ENCODE measurements at places on chromosomes 1 and 21.

- DNase-seq: no peak
These were observed 102.7 kb downstream of the PTPRU start for GRCh38 chr1:29338908-29339575.

- no peak for DNase-seq
These were observed 31.4 kb downstream of the CTH start for GRCh38 chr1:70442490-70442889.

GRCh38 chr1:199804526-199804925 is 223.0 kb upstream of the NR5A2 start:
- DNase-seq: no peak

DNA sequence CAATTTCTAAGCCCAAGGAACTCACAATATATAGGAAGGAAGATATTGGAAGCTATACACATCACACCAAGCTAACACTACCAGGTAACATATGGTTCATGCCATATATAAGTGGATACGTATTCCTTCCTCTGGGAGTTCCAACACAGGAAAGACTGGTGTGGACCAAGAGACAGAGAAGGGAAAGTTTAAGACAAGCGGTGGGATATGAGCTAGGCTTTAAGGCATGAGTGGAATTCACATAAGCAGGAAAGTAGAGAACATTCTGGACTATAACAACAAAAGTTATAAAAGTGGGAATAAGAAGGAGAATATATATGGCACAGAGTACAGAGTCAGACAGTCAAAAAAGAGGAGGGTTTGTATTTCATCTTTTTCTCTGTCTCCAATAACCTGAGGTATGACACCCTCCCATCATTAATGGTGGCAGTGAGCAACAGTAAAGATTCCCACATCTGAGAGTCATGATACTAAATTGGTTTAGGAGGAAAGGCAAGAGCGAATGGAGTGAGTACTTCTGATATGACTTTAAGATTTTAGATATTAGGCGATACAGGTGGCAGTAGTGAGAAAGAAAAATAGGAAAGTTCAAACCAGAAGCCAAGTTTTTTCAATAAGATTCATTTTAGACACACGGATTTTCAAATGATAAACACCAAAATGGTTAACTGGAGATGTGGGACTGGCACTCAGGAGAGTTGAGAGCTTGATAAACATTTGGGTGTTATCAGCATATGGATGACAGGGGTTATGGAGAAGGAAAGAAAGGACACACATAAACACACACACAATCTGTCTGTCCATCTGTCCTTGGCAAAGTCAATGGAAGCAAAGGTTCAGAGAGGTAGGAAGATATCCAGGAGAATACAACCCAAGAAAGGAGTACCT is 87.4 kb upstream of the TTC39A start:
- no peak for DNase-seq

DNA sequence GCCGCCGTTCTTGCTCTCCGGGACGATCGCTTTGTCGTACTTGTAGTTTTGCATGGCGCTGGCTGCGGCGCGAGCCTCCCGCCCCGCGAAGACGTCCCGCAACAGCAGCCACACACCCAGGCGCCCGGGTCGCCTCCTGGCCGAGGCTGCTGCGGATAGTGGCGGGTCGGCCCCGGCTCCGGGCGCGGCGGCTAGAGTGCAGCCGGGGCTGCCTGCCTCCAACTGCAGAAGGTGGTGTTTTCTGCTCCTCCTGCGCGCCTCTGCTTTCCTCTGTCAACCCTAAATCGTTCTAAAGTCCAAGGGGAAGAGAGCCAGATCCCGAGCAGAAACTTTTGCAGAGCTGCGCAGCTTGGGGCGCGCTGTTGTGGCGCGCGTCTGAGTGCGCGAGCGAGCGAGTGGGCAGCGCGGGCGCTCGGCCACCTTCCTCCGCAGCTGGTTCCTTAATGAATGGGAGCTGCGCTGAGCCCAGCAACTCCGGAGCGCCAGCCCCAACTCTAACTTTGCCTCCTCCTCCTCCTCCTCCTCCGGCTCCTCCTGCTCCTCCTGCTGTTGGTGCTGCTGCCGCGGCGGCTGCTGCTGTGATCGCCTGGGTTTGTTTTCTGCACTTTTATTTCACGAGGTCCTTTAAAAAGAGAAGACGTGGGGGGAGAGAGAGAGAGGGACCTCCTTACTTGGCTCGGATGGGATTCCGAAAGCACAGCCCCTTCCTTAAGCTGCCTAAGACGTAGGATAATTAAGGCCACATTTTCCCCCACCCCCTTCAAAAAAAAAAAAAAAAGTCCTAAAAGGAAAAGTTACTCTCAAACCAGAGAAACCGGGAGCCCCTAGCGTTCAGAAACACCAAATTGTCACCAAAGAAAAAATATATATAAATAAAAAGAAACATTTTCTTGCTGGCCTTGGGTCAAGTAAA is at the start of gene PLPP3:
Gene PLPP3 (minus strand): TSS at position 601 of the 913 bp plus-strand sequence. CDS start 547 bp downstream, at position 54.
- no peak for DNase-seq

- DNase-seq: no peak
These were observed 13.3 kb downstream of the POLR3GL start for GRCh38 chr1:145977486-145978470.

GRCh38 chr1:170559166-170559565 is 27.2 kb downstream of the GORAB start:
- DNase-seq: no peak

DNA sequence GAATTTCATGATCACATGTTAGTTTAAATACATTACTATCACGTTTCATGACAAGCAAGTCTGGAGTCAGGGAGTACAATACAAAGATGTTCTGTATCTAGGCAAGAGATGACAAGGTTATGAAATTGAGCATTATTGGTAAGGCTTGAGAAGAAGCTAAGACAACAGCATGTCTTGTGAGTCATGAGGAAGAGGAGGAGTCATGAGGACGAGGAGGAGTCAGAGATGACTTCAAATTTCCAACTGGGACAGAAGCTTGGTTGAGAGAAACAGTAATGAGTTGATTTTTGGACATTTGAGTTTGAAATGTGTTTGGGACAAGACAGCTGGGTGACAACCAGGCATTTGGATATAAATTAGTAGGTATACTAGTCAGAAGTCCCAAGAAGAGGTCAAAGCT is 4.3 kb upstream of the UBE2U start:
- DNase-seq: no peak

- DNase-seq: no peak
These were observed 35.1 kb upstream of the ERRFI1 start for GRCh38 chr1:8061210-8061609.

DNA sequence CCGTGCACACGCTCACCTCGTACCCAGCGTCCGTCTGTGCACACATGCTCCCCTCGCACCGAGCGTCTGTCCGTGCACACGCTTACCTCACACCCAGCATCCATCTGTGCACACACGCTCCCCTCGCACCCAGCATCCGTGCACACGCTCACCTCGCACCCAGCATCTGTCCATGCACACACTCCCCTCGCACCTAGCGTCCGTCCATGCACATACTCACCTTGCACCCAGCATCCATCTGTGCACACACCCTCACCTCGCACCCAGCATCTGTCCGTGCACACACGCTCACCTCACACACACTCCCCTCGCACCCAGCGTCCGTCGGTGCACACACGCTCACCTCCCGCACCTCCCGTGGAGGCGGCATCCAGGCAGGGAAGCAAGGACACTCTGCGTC is 24.4 kb upstream of the COL18A1 start:
- DNase-seq: no peak

GRCh38 chr1:46621930-46622329 is 5.3 kb upstream of the MOB3C start:
- no peak for DNase-seq

GRCh38 chr1:184759651-184760050 is 5.0 kb upstream of the EDEM3 start:
- no peak for DNase-seq

DNA sequence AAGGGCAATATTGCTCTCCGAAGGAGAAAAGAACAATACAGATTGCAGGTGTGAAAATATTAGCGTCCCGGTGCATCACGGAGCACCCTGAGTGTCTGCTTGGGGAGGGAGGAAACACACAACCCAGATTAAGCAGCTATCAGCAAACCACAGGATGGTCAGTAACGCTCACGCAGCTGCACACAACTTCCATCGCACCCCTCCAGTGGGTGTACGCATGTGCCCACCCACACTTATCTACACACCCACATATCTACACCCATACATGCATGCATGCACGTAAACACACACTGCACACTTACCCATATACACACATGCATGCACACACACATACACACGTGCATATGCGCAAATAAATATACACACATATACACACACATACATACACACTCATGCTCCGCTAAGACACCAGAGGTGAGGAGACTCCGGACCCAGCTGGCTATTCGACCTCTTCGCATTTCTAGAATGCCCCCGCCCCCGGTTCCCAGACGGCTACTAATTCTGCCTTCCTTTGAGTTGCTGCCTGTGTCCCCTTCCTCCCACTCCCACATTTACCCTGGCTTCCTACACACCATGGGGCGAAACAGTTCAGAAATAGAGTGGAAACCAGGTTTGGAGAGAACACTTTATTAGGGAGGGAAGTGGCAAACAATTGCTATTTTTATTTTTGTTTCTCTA is 26.2 kb downstream of the ITPKB start:
- no peak for DNase-seq

DNA sequence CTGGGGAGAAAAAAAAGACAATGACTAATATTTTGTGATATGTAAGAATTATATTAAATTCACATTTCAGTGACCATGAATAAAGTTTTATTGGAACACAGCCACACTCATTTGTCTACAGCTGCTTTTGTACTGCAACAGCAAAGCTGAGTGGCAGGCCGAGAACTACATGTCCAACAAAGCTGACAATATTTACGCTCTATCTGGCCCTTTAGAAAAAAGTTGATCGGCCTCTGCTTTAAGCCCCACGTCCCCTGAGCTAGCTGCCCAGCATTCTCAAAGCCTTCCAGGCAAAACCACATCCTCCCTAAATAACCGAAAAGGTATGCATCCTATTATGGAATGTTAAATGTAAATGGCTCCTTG is 8.6 kb downstream of the SLC2A1 start:
- DNase-seq: no peak

DNA sequence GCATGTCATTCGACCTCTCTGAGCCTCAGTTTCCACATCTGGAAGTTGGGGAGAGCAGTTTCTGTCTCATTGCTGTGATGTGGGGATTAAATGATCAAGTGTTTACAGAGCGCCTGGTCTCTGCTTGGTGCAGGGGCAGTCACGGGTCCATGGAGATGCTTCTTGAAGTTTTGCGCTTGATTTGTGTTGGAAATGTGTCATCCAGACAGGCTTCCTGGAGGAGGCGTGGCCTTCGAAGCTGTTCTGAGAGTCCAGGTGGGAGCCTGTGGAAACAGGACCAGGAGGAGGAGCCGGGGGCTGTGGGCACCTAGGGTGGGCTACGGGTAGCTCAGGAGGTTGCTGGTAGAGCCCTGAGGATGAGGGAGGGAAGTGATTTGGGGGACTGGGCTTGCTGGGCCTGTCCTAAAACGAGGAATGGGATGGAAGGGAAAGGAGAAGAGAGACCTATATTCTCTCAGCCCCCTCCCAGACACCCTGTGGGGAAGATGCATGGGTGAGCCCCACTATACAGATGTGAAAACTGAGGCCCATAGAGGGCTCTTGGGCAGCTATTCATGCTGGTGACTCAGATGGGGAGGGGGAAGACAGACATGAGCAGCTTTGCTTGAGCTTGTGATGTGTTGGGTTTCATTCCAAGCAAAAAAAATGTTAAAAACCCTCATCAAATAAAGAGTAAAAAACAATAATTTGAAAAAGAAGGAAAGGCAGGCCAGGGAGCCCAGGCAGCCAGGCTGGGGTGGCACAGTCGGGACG is 107.2 kb upstream of the WNT4 start:
- DNase-seq: no peak

GRCh38 chr1:236120721-236121153 is 21.6 kb upstream of the GPR137B start:
- no peak for DNase-seq

- no peak for DNase-seq
These were observed 22.4 kb upstream of the RUNX3 start for GRCh38 chr1:24952413-24952841.

GRCh38 chr1:95440511-95440910 is 206.5 kb downstream of the RWDD3 start:
- DNase-seq: no peak

DNA sequence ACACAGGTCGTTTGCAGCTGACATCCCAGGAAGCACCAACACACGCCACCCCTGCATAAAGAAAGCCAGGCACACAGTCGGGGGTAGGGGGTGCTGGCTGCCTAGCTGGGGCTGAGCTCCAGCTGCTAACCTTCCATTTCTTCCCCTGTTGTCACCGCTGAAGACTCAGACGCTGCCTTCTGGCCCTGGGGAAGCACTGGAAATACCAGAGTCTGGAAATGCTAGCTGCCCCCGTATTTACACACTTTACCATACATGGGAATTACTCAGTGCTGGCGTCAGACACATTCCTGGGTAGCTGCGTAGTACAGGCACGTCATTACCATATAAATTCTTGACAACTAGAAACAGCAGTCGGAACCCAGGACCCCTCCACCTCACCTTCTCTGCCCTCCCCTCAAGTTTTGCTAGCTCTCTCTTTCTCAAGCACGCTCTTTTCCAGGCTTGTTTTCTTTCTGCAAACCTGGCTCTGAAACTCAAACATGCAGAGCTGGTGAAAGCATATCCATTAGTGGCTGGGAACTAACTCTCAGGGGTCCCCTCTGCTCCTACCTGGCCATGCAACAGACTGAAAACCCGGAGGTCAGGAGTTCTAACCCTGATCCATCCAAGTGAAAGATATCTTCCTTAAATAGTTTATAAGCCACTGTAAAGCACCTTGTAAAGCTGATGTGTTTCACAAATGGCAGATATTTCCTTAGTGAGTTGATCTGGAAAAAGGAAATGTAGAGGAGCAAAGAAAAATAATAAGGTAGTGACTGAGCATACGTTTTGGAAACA is 3.3 kb downstream of the CSRP1 start:
- no peak for DNase-seq

GRCh38 chr1:32201011-32201855 is 838 bp downstream of the CCDC28B start:
- DNase-seq: peak; percentile 63

GRCh38 chr1:21857142-21857839 is 45.2 kb downstream of the LDLRAD2 start:
- no peak for DNase-seq

DNA sequence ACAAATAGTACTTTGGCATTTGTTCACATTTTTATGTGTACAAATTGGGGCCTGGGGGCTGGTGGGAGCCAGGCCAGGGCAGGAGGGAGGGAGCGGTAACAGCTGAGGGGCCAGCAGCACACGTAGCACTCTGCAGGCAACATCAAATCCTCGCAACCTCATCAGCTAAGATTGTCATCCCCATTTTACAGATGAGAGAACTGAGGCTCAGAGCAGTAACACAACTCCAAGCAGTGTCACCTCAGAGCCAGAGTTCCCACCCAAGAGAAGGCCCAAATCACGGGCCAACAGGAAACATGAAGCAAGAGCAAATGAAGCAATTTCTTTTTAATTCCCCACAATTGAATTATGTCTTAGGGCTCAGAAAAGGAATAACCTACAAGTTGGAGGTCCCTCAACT is 14.1 kb downstream of the IFFO2 start:
- DNase-seq: no peak

- no peak for DNase-seq
These were observed 135.1 kb upstream of the MAGI3 start for GRCh38 chr1:113255038-113255719.

GRCh38 chr1:89670163-89670562 is 37.2 kb downstream of the LRRC8C start:
- no peak for DNase-seq
